ENCODE measurements at places on chromosomes 11 and 22.

GRCh38 chr11:2752923-2753322 is 53.1 kb upstream of the KCNQ1OT1 start:
- no peak for DNase-seq

DNA sequence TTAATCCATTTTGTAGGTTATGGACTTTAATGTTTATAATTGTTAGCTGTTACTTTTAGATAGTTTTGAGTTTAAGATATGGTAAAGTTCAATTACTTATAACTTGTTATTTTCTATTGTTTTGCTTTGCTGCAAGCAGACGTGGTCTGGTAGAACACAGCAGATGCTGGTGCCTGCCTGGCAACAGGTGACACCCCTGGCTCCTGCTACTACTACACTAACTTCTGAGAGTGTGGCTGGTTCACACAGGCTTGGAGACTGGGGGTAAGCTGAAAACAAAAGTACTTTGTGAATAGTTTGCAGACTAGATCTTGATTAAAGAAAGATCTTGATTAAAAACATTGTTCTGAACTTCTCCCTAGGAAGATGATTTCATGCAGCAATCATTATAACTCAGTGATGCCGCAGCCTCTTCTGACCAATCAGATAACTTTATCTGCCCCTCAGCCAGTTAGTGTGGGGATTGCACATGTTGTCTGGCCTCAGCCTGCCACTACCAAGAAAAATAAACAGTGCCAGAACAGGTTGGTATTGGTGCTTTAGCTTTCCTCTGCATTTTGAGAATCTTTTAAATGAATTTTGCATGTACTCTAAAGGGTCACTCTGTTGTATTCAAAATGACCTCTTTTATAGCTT is 90.4 kb downstream of the HIPK3 start:
- no peak for DNase-seq

DNA sequence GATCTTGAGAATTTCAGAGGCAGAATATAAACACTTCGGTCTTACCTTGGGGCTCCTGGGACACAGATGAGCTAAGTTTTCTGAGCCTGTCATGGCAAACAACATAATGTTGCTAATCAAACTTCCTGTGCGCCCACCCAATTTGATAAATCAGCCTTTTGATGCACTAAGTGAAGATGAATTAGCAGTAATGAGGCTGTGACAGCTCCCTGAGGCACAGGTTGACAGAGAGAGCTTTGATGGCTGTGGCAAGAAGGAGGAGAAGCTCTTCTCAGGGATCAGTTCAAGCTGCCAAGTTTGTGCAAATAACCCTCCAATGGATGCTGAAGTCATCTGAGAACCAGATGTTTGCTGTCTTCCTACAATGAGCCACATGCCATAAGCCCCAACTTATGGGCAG is 34.4 kb downstream of the DRD2 start:
- DNase-seq = no peak

- no peak for DNase-seq
Observed at GRCh38 chr11:45371251-45372115, 85.3 kb upstream of the SYT13 start.

GRCh38 chr11:88357323-88358039 is 19.9 kb upstream of the CTSC start:
- DNase-seq = no peak

- no peak for DNase-seq
Observed at GRCh38 chr22:37967637-37968451, 14.3 kb downstream of the POLR2F start.
